ENCODE measurements at places on chromosomes 1 and 21. TPM values are rescaled to one million over a fixed set of nuclear protein-coding genes. Genes with fewer than 3 reads are reported as not detected.

The AADACL3 gene
- not detected for total RNA-seq

DNA sequence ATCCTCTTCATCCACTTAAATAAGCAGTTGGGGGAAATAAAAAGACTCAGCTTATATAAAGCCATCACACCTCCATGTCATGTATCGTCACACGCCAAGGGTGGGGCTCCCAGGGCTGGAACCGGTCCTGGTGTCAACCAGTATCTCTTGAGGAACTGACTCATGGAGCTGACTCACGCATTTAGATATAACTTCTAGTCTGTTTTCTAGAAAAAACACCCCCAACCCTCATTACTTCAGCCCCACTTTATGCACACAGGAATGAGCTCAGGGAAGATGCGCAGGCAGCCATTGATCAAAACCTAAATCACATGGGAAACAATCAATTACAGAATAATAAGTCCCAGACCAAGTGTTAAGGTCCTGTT is 6.9 kb upstream of the IL22RA1 start:
- DNase-seq, result peak; percentile 10

The UBE4B gene
- 45.0 TPM for total RNA-seq

The RGS8 gene
- total RNA-seq, result not detected

The STRIP1 gene
- total RNA-seq, result 41.0 TPM

DNA sequence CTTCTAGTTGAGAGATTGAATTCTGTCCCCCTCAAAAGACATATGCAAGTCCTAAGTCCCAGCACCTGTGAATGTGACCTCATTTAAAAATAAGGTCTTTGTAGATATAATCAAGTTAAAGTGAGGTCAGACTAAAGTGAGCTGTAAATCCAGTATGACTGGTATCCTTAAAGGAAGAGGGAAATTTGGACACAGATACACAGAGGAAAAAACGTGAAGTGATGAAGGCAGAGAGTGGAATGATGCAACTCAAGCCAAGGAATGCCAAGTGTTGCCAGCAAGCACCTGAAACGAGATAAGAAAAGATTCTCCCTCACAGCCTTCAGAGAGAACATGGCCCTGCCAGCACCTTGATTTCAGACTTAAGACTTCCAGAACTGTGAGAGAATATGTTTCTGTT is 444.7 kb upstream of the VAMP3 start:
- no peak for DNase-seq

The SPRR1B gene
- 0.63 TPM for total RNA-seq

GRCh38 chr1:26224606-26225005 is 9.4 kb upstream of the CEP85 start:
- no peak for DNase-seq

The ARID4B gene
- 20.0 TPM for total RNA-seq

DNA sequence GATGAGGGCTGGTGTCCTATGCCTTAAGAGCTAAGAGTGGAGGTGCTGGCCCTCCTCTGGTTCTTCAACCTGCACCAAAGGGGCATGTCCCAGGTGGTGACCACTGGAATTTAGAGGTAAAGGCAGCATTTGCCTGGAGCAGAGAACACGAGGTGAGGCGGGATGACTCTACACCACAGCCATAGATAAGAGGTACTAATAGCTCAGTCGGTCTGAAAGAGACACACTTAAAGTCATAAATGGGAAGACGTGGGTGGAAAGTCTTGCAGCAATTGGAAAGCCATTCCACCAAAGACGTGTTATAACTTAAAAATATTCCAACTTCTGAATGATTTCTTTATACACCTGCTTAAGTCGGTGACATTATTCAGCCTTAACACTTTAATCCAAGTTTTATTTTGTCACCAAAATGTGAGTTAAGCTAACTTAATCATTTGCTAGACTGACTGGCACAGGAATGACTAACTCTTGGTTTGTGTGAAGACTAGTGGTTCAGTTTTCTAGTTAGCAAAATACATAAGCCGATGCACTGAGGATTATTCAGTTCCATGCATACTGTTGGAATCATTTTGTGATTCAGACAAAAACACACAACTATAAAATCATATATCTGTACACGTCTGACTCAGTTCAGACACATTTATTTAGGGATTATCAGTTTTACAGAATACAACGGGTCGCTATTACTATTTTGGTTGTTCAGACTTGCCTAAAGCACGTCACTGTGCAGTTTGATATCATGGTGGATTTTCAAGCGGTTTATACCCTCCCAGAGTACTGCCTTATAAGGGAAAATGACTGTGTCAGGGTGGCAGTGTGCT is 4.6 kb upstream of the ETS2 start:
- no peak for DNase-seq

DNA sequence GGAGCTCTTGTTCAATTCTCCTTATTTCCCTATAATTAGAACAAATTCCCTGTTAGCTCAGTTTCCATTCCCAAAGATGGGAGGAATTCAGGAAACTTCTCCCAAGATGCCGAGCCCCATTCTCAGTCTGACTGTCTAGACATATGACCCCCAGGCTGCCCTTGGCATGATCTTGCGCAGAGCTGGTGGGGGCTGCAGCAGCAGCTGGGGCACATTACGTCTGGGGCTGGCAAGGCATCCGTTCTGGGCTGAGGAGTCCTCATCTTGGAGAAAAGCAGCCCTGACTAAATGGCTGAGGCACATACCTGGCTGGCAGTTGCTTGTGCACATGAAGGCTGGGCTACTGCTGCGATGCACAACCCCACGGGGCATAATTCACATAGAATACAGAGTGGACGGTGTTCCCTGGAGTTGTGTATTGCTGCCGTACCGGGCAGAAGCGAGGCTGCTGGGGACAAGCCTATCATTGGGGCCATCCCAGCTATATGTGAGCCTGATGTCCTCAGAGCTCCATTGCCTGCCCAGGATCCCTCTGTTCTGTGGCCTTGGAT is 36.4 kb upstream of the TRABD2B start:
- no peak for DNase-seq

The C1orf87 gene
- total RNA-seq, result not detected

DNA sequence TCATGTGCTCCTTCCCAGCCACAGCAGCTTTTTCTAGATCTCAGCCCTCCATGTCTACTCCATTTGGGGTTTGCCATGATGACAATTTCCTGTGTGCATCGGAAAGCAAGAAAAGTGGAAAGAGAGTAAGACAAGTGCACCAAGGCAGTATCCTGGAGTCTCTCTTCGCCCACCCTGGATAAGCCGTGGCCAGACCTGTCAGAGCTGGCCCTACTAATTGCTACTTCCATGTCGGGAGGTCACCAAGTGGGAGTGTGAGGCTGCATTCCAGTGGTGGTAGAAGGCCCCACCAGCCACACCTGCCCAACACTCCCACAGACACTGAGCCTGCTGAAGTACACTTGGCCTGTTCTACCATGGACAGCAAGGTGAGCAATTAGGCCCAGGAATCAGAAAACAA is 14.0 kb upstream of the LORICRIN start:
- no peak for DNase-seq

GRCh38 chr21:30072496-30072895 is 94.1 kb downstream of the CLDN17 start:
- peak; percentile 5 for DNase-seq

- no peak for DNase-seq
These were observed 823 bp downstream of the ENAH start for GRCh38 chr1:225651872-225652728.

DNA sequence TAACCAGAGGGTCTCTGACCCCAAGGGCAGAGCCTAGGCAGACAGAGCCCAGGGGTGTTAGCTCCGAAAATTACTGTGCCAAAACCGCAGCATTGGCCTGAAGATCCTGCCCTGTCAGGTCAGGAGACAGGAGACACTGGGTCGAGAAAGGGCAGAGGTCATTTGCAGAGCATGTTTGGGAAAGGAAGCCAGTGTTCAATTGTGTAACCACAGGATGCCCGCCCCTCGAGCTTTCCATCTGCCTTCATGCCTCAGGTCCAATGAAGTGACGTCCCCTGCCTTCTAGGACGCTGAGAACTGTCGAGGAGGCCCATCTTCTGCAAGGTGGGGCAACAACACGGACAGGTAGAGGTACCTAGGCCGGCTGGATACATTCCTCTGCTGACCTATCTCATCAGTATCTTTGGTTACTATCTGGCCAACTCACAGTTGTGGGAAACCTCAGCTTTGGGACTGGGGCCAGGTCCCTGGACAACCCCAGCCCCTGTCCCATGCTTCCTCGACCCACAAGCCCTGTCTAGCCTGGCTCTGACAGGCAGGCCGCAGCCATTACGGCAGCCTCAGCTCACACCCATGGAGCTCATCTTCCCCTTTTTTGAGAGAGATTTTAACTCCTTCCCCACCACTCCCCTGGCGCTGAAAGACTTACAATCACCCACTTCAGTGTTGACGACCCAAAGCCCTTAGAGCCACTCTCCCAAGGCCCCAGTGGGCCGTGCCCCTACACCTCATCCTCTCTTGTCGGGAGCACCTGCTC is 1.3 kb downstream of the ARL8A start:
- no peak for DNase-seq

The RUNX3 gene
- 0.38 TPM for total RNA-seq

GRCh38 chr1:230745071-230745470 is 2.1 kb upstream of the CAPN9 start:
- no peak for DNase-seq

DNA sequence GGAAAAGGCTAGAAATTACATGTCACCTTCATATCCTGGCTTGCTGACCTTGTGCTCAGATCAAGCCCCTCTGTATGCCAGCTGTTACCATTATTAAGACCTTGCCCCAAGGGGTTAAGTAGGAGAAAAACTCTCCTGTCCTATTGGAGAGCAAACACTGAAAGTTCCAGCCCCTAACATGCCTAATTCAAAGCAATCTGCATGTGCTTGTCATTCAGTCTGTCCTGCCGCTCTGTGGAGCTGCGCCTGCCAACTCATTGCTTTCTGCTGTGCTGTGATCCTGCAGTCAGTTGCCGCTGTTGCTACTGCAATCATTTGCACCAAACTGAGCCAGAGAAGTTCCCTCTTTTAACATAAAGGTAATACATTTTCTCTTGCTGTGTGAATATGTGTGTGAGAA is 113.4 kb downstream of the DISP1 start:
- no peak for DNase-seq

The ZMPSTE24 gene
- 43.4 TPM for total RNA-seq

- no peak for DNase-seq
These were observed 359.3 kb downstream of the PLPP3 start for GRCh38 chr1:56220021-56220420.

DNA sequence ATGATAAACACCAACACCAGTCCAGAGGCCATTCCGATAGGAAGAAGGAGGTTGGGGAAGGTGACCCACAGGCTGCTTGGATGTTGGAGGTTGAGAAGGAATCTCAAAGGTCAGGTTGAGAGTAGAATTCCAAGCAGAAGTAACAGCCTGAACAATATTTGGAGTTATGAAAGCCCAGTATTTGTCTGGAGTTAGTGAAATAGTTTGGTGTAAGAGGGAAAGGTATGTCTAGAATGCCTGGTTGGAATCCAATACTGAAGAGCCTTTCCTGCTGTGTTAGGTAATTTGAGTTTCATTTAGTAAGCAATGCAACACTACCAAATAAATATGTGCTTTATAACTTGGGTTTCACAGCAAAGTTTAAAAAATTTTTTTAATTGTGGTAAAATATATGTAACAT is 70.5 kb upstream of the MCOLN3 start:
- no peak for DNase-seq

GRCh38 chr1:208653426-208653825 is 409.2 kb upstream of the PLXNA2 start:
- DNase-seq, result no peak

GRCh38 chr1:54475357-54475881 is 69.2 kb upstream of the SSBP3 start:
- DNase-seq, result no peak

GRCh38 chr1:41681331-41682098 is 197.0 kb upstream of the EDN2 start:
- no peak for DNase-seq

GRCh38 chr1:46760558-46761166 is 38.2 kb upstream of the CYP4B1 start:
- DNase-seq, result no peak

DNA sequence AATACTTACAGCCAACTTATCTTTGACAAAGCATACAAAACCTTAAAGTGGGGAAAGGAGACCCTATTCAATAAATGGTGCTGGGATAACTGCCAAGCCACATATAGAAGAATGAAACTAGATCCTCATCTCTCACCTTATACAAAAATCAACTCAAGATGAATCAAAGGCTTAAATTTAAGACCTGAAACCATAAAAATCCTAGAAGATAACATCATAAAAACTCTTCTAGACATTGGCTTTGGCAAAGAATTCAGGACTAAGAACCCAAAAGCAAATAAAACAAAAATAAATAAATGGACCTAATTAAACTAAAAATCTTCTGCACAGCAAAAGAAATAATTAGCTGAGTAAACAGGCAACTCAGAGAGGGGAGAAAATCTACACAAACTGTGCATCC is 335.6 kb upstream of the PBX1 start:
- no peak for DNase-seq

DNA sequence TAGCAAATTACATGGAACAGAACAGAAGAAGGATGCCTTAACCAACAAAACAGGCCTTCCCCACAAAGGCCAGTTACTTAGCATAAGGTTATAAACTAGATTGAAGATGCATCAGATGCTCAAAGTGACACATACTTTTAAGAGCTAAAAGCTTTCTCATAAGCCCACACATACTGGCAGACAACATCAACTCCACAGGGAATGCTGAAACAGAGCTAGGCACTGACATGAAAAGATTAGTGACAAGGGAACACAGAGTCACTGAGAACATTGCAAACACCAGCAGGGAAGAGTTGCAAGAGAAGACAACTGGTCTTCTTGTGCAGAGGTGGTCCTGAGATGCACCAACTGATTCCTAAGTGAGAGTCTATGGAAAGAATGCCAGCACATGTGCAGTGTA is 6.9 kb downstream of the TTC13 start:
- DNase-seq, result no peak

DNA sequence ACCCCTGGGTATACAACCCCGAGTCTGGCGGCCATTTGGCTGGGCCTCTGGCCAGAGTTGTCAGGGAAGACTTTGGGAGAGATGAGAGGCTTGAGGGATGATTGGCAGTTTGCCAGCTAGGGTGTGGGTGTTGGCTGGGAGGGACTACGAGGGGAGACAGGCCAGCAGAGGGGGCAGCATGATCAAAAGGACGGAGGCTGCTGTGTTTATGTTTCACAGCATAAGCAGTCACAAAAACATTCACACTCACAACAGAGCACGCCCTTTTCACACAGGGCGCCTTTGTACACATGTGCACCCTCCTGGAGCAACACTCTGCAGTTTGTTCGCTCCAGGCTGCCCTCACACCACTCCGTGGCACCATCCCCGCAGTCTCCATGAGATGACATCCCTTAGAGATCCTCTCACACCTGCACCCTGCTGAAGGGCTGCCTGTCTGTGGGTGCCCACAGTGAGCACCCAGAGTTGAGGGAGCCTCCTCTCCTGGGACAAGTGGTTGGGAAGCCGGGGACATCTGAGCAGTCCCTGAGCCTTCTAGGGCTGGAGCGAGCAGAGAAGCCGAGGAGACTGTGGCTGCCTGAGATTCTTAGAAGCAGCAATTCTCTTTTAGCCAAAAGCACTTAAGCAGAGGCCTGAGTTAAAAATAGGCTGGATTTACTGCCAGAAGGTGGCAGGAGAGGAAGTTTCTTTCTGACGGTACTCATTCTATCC is 15.4 kb downstream of the EFNA3 start:
- DNase-seq, result no peak

The TSPEAR gene
- not detected for total RNA-seq

- DNase-seq, result no peak
These were observed 231.2 kb downstream of the DSCAM start for GRCh38 chr21:40615505-40616376.

The RIPPLY3 gene
- 0.92 TPM for total RNA-seq

Data from kidney epithelial cell (primary cell).